ENCODE measurements at places on chromosomes 3 and 15.

DNA sequence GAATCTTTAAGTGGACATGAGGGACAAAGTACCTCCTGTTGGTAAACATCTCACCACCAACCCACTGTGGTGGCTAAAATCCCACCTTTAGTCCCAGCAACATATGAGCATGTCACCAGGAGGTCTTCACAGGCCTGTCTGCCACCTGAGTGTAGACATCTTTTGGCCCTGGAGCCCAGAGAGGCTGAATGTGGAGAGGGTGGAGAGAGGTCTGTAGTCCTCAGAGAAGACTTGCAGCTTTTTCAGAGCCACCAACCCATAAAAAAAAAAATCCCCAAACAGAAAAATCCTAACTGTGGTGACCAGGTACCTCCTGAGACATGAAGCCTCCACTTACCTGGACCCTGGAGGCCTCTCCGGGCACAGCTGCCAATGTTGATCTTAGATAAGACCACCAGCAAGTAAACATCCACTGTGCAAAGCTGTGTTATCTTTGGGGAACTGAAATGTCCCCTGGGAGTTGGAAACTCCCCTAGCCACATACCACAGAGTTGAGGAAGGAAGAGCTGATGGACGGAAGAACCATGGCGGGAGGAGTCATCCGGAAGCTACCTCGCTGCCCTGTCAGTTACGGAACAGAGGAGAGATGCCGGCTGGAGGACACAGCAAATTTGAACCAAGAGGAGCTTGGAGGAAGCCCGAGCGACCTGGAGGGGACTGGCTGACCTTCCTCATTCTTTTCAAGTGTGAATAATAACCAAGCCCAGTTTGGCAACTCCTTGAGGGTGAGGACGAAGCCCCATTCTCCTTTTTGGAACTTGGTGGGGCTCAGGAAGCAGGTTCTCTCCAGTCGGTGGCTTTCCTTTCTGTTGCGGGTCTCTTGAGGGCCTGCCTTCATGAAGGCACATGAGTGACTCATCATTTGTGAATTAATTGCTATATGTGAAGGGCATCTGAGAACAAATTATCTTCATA lies at the start of gene GHRL:
Gene GHRL (minus strand): TSS at position 443 of the 915 bp plus-strand sequence. CDS start 2,767 bp downstream, outside the sequence.
- no peak for DNase-seq

GRCh38 chr3:157113832-157114505 lies 46.0 kb downstream of the CCNL1 start:
- no peak for DNase-seq

GRCh38 chr3:179404307-179404706 lies 47.0 kb downstream of the GNB4 start:
- no peak for DNase-seq

GRCh38 chr3:43010638-43011037 lies 31.5 kb downstream of the GASK1A start:
- DNase-seq: no peak
